Stimulated activated CD4-positive, alpha-beta T cell treated with anti-CD3 and anti-CD28 coated beads, Interleukin-12 subunit alpha, Interleukin-12 subunit beta, amount 100 ng/mL, for 48 hours (primary cell): ENCODE measurements at places on chromosomes 2 and 18.

DNA sequence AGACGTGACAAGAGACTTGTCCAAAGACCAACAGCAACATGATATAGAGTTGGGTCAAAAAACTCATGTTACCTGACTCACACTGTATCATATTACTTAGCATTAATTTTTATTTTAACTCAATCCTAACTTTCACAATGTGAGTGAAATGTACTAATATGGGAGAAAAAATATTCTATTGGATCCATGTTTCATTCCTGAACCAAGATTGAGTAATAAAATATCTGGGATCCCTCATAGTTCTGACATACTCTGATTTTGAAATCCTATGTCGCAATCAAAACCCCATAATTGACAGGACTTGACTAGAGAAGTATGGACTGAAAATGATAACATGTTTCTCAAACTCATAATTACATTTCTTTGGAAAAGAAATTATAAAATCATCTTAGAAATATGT, 190.4 kb downstream of the RIT2 start:
- no peak for DNase-seq

DNA sequence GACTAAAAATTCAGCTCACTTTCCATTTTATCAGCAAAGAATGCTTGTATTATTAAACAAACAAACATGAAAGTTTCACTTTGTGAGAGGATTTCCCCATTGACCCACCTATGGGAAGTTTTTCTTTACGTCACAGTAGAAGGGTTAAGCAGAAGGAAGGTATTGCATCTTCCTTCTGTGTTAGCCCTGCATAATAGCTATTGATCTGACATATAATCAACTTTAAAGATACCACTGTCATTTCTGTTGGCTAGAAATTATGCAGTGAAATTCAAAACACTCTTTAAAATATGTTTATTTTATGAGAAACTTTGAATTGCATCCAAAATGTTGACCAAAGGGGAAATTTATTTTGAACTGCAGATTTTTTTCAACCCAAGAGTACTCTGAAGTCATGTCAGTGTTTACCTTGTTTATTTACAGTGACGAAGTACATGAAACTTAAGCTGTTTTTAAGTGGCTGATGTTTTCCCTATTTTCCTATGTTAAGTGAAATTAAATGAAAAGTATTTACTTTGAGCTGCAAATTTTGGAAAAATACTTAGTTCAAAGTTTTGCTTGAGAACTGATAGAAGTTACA, 566.4 kb downstream of the ZEB2 start:
- DNase-seq: no peak

DNA sequence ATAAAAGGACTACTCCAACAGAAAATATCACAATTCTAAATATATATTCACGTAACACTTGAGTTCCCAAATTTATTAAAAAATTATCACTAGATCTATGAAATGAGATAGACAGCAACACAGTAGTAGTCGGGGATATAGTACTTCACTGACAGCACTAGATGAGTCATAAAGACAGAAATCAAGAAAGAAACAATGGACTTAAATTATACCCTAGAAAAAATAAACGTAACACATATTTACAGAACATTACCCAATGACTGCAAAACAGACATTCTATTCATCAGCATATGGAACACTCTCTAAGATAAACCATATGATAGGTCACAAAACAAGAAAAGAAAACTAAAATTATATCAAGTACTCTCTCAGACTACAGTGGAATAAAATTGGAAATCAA, 429.4 kb downstream of the MBD2 start:
- DNase-seq: no peak

DNA sequence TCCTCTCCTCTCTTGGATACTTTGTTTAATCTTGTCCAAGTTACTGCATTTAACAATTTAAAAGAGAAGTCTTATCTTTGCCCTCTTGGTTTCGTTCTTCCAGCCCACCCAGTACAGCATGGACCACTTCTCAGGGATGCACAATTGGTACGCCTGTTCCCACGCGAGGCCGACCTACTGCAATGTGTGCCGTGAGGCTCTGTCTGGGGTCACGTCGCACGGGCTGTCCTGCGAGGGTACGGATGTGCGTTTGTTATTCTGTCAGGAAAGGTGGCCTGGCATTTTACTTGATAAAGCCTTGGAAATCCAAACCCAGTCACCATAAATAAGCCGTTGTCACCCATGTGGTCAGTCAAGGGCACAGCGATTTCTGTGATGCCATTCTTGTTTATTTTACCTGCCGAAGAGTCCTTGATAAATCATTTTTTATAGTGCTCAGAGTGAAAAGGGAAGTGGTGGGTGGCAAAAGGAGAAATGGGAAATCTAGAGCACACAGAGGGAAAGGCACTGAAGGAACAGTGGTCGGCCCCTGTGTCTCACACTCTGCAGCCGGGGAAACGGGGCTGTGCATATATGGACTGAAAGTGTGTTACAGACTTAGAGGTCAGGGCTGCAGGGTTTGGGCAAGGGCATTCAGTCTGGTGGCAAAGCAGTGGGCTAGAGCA, 80.5 kb downstream of the DGKD start:
- DNase-seq: no peak

GRCh38 chr2:51013933-51014526, 17.9 kb downstream of the NRXN1 start:
- no peak for DNase-seq
